ENCODE measurements at places on chromosomes 2 and 18.

DNA sequence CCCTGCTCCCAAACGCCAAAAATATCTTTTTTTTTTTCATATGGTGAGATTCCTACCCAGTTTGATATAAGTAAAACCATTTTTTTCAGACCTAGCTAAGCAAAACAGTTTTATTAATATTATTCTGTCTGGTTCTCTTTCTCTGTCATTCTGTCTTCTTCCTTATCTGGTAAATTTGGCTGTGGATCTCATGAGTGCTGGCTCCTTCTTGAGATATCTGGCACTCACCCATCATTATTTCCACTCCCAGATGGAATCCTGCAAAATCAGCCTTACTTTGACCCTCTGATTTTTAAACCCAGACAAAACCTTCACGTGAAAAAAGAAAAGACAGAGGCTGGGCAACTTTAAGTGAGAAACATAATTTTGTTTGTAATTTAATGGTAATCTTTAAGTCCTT is 373.6 kb downstream of the NYAP2 start:
- DNase-seq, result no peak

DNA sequence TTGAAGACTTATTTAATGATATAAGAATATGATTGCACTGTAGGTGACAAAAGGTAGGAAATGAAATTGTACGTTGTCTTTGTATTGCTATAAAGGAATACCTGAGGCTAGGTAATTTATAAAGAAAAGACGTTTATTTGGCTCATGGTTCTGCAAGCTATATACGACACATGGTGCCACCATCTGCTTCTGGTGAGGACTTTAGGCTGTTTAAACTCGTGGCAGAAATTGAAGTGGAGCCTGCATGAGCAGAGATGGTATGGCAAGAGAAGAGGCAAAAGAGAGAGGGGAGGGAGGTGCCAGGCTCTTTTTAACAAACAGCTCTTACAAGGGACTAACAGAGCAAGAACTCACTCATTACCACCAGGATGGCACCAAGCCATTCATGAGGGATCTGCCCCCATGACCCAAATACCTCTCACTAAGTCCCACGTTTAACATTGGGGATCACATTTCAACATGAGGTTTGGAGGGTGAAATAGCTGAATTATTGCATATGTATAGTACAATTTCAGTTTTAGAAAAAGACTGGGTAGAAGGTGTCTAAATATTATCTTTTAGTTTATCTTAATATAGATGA is 86.8 kb downstream of the GULP1 start:
- DNase-seq, result no peak

DNA sequence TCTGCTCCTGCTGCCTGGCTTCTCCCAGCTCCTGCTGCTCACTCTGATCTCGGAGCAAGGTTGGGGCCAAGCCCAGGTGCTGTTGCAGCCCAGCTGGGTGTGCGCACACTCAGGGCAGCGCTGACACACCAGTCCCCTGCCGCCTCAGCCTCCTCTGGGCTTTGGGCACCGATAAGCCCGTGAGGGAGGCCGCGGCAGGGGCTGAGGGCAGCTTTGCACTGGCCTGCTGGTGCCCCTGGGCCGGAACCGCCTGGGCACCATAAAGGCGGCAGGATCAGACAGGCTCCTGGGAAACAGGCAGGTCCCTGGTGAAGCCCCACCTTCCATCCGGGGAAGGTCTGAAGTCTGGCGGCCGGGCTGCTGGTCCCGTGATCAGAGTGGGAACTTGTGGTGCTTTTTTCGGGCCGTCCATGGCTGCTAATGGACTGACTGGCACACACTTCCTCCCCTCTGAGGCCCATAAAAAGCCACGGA is 14.1 kb upstream of the EML6 start:
- no peak for DNase-seq

DNA sequence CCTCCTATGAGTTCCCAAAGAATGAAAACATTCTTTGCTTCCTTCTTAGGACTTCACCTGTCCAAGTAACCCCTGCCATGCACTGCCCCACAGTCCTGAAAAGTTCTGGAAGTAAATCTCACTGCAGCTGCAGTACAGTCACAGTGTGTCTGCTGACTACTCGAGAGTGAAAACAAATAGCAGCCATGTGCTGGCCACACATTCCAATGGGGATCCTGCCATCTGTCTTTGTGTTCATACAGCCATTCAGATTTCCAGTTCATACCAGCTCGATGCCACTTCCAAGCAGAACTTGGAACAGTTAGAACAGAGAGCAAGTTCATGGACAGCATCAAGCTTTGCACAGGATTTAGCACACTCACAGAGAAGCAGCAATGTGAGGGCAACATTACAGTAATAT is 629.9 kb upstream of the ACVR2A start:
- no peak for DNase-seq

DNA sequence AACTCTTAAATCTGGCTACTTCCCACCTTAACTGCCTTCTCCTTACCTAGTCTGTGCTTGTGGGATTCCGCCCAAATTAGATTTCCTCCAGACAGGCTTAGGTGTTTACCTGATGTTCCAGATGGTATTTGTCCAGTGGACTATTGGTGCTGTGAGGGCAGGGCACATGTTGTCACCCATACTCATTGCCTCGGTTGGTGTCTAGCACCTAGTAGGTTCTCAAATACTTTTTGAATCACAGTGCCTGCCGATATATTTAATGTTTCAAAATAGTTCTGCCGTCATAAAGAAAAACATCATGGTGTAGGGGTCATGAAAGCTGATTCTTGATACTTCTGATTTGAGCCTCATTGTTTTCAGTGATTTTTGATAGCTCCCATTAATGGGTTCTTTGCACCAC is 1.1 kb downstream of the SEPTIN2 start:
- no peak for DNase-seq

DNA sequence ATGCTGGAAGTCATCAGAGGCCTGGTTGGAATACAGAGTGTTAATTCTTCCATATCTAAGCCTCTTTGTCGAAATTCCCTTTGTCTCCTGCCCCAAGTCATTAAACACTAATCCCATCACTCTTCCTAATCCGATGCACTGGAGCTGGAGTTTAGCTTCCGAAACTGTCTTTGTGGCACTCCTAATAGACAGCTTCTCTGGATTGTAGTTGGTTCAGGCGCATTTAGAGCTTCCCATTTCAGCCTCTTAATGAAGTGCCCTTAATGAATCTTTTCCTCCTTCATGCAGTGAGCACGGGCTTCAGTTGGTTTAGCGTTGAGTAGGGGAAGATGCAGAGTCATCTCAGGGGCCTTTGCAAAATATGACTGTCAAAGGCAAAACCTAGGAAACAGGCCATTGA is 72.2 kb upstream of the MEIS1 start:
- DNase-seq, result no peak

DNA sequence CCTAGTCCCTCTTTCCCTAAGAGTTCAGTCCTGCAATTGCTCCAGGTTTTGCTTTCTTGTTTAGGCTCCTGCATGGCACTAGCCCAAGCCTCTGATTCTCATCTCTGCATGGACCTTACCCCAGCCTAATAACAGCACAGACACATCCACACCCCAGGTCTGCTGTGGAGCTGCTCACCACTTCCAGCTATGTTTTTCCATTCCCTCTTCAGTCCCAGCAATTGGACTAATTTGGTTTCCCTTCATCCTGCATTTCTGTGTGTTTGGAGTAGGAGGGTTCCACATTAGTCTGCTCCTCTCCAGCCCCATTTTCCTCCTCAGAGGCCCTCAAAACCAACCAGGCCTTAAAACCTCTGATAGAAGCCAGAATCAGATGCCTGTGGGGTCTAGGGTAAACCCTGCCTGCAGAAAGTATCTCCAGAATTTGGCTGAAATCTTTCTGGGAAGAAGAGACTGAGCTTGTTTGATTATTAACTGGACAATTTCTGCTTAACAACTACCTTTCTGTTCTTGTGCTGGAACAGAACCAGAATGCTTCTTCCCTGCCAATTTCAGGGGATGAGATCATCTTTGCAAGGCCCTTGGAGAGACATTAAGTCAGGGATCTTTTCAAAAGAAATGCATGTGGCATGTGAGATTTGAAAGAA is 95.9 kb downstream of the GFPT1 start:
- DNase-seq, result no peak

GRCh38 chr2:54613386-54613785 is 110.1 kb upstream of the EML6 start:
- DNase-seq, result no peak

- no peak for DNase-seq
Measured at GRCh38 chr2:65417509-65418085, 14.8 kb downstream of the SPRED2 start.

DNA sequence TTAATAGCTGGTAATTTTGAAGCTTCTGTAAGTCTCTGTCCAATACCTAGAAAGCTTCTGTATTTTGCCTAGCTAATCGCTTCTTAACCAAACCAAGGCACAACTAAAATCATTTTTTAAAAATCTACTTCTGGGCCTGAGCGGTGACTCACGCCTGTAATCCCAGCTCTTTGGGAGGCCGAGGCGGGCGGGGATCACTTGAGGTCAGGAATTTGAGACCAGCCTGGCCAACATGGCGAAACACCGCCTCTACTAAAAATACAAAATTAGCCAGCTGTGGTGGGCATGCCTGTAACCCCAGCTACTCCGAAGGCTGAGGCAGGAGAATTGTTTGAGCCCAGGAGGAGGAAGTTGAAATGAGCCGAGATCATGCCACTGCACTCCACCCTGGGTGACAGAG is 148.6 kb upstream of the FIGN start:
- no peak for DNase-seq

DNA sequence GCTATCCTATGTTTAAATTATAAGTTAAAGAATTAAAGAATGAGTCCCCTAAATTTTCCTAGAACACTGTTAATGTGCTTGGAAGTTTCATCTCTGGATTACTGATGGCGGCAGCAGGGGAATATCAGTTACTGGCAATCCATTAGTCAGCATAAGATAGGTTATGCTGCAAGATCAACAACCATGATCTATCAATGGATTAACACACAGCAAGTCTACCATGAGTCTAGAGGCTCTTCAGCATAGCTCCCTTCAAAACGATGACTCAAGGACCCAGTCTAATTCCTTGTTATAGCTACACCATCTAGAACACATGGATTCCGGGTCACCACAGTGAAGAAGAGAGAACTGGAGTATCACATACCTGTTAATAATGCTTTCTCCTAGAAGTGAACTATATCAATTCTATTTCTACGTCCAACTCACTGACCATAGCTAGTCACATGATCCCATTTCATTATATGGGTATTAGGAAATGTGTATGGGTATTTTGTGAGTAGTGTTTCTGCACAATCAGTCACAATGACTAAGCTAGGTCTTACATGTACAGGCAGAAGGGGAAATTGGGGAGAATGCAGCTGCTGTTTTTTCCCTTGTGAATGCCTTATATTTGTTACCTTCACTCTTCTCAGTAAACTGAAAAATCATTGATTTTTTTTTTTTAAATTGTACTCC is 108.3 kb upstream of the MAPRE2 start:
- DNase-seq, result no peak

GRCh38 chr2:28345619-28346018 is 47.0 kb upstream of the FOSL2 start:
- DNase-seq, result no peak

- no peak for DNase-seq
Measured at GRCh38 chr2:240959941-240960308, 38.5 kb upstream of the SNED1 start.

GRCh38 chr18:5874336-5874735 is 21.0 kb downstream of the TMEM200C start:
- no peak for DNase-seq

DNA sequence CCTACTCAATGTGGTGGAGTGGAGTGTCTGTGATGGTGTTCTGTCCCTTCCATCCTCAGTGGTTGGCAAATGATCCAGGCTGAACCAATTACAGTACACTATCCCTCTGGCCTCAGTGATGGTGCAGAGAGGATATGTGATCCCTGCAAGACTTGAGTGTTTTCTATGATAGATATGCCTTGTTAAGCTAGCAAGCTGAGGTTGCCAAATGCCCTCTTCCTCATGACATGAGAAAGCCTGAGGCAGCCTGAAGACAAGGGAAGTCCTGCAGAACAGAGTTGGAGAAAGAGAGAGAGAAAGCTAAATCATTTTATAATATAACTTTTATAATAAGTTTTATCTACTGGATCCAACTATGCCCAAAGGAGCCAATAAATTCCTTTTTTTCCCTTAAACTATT is 41.6 kb upstream of the GORASP2 start:
- no peak for DNase-seq

DNA sequence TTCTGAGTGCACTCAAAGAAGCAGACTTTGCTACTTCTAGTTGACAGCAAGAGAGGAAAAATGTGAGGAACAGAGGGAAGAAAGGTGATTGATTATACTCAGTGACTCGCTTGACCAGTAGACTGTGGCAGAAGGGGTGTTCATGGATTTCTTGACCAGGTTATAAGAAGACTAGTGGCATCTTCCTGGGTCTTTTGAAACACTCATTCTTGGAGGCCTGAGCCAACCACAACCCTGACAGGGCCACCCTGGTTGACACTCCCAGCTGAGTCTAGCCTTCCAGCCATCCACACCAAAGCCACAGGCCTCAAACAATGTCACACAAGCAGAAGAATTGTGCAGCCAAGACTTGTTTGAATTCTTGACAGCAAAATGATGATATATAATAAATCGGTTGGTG is 366.3 kb downstream of the SS18 start:
- DNase-seq, result no peak

GRCh38 chr2:33209976-33210375 is 263.2 kb downstream of the LTBP1 start:
- no peak for DNase-seq

- DNase-seq, result peak; percentile 2
Measured at GRCh38 chr2:159410276-159410675, 123.8 kb upstream of the WDSUB1 start.

DNA sequence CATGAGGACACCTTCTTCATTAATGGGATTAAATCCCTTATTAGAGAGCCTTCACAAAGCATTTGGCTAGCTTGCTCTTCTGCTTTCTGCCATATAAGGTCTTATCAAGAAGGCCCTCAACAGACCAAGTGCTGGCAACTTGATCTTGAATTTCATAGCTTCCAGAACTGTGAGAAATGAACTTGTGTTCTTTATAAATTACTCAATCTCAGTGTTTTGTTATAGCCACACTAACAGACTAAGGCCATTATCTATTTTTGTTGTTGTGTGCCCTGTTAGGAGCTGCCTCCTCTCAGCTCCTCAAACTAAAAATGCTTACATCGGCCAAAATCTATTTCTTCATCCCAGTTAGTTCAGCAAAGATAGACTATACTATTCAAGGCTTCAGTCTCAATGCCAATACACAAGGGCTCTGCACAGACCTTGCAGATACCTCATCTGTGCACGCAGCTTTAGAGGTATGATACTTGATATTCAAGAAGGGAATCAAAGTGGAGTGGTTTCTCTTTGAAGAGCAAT is 182.9 kb downstream of the GPD2 start:
- DNase-seq, result no peak

- DNase-seq, result no peak
Measured at GRCh38 chr2:182230561-182230960, 196.3 kb downstream of the PDE1A start.

Measured in stimulated activated CD4-positive, alpha-beta T cell treated with anti-CD3 and anti-CD28 coated beads, Interleukin-1b, Interleukin-23, amount 100 ng/mL, for 48 hours (primary cell).